Activated T-helper 2 cell treated with anti-CD3 and anti-CD28 coated beads, Interferon-gamma antibody, Interleukin-2, Interleukin-4, amounts not matched to agents 10 μg/mL and 5 μg/mL and 100 μg/mL, durations not matched to agents 14 hours and 24 hours and 36 hours (primary cell): ENCODE measurements at places on chromosomes 2 and 18. TPM values are rescaled to one million over a fixed set of nuclear protein-coding genes. Genes with fewer than 3 reads are reported as not detected.

The TMEM247 gene
- total RNA-seq: not detected in 2 replicates

The DPYSL5 gene
- 0.05 TPM in 1 of 2 replicates, not detected in the other for total RNA-seq

The SPATS2L gene
- 57.5 and 62.2 TPM in 2 replicates for total RNA-seq

The ST8SIA3 gene
- not detected in 2 replicates for total RNA-seq

The ANO7 gene
- total RNA-seq: 3.5 and 4.3 TPM in 2 replicates

The PCARE gene
- total RNA-seq: not detected in 2 replicates

The PAIP2B gene
- 0.84 and 0.94 TPM in 2 replicates for total RNA-seq

The GCG gene
- total RNA-seq: not detected in 2 replicates

The SLC8A1 gene
- 5.5 and 5.7 TPM in 2 replicates for total RNA-seq

The BABAM2 gene
- 49.0 and 54.5 TPM in 2 replicates for total RNA-seq

The RIOK3 gene
- 53.4 and 55.4 TPM in 2 replicates for total RNA-seq

The TSPYL6 gene
- total RNA-seq: not detected in 2 replicates

The PDE11A gene
- not detected in 2 replicates for total RNA-seq

The RMDN2 gene
- 0.89 and 1.6 TPM in 2 replicates for total RNA-seq

The PLB1 gene
- 1.8 and 2.0 TPM in 2 replicates for total RNA-seq

The C2orf66 gene
- total RNA-seq: 0.25 TPM in 2 replicates

The FABP1 gene
- not detected in 2 replicates for total RNA-seq

The OSR1 gene
- not detected in 2 replicates for total RNA-seq

The NCKAP1 gene
- total RNA-seq: 13.2 and 20.0 TPM in 2 replicates

The SLC5A7 gene
- total RNA-seq: not detected in 2 replicates

The EVA1A gene
- total RNA-seq: not detected in 2 replicates

The MOCOS gene
- 0.16 and 0.25 TPM in 2 replicates for total RNA-seq

The RNPEPL1 gene
- total RNA-seq: 67.3 and 71.3 TPM in 2 replicates

The ALPI gene
- total RNA-seq: not detected in 2 replicates

The CENPA gene
- total RNA-seq: 24.3 and 27.3 TPM in 2 replicates

The SDC1 gene
- 0.59 and 0.62 TPM in 2 replicates for total RNA-seq

The LCT gene
- 0.53 and 0.55 TPM in 2 replicates for total RNA-seq

The FBXO48 gene
- total RNA-seq: 1.3 TPM in 2 replicates

The POU3F3 gene
- total RNA-seq: not detected in 2 replicates

The NTSR2 gene
- total RNA-seq: not detected in 2 replicates

The RGPD3 gene
- total RNA-seq: 0.30 and 0.34 TPM in 2 replicates

The RAB12 gene
- 14.7 and 17.2 TPM in 2 replicates for total RNA-seq

The FAM228A gene
- 0.21 TPM in 1 of 2 replicates, not detected in the other for total RNA-seq

The IL1RL1 gene
- 10.7 and 11.1 TPM in 2 replicates for total RNA-seq

The POTEC gene
- total RNA-seq: not detected in 2 replicates

The TMEM178A gene
- total RNA-seq: 0.23 and 0.32 TPM in 2 replicates

The MAP2 gene
- total RNA-seq: not detected in 2 replicates

The RAX gene
- 0.32 TPM in 1 of 2 replicates, not detected in the other for total RNA-seq

The COLEC11 gene
- total RNA-seq: 0.11 TPM in 1 of 2 replicates, not detected in the other

The CDH20 gene
- not detected in 2 replicates for total RNA-seq

The ALLC gene
- not detected in 2 replicates for total RNA-seq

The BOLL gene
- not detected in 2 replicates for total RNA-seq

The CCDC74A gene
- total RNA-seq: 2.8 and 3.3 TPM in 2 replicates

The CLK1 gene
- total RNA-seq: 114 and 122 TPM in 2 replicates

The ATL2 gene
- total RNA-seq: 57.1 and 57.7 TPM in 2 replicates

The TUBA4B gene
- not detected in 2 replicates for total RNA-seq

The ACP1 gene
- 168 and 177 TPM in 2 replicates for total RNA-seq

The NEU2 gene
- total RNA-seq: not detected in 2 replicates

The CCDC68 gene
- total RNA-seq: not detected in 2 replicates

The DPP10 gene
- not detected in 2 replicates for total RNA-seq

The ATP8B1 gene
- total RNA-seq: not detected in 2 replicates

The LRRC30 gene
- total RNA-seq: not detected in 2 replicates

The AFF3 gene
- total RNA-seq: 1.4 and 1.7 TPM in 2 replicates

The PLA2R1 gene
- total RNA-seq: not detected in 2 replicates

The AKAIN1 gene
- total RNA-seq: not detected in 2 replicates

The GAL3ST2 gene
- total RNA-seq: 1.3 and 1.9 TPM in 2 replicates

The LONRF2 gene
- total RNA-seq: 0.21 and 0.28 TPM in 2 replicates
